Stimulated activated naive CD4-positive, alpha-beta T cell (primary cell): ENCODE measurements at places on chromosomes 12 and 14.

GRCh38 chr12:81401241-81401640, 323.4 kb downstream of the ACSS3 start:
- no peak for DNase-seq

GRCh38 chr12:31999692-32000091, 40.5 kb downstream of the RESF1 start:
- DNase-seq = no peak

DNA sequence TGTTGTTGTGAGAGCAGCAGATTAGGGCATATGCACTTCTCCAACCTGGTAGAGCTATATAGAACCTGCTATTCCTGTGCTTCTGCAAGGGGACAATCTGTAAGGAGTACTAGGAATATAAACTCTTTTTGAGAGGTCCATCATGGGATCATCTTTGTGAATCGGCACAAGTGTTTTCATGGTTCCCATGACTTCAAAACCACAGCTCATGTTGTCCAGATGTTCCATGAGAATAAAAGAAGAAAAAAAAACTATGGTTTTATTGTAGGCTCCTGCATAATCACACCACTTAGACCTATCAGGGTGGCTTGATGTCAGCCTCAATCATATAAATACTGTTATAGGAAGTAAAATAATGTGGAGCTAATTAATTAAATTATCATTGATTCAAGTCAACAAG, 311.4 kb upstream of the ATP2B1 start:
- DNase-seq = no peak

GRCh38 chr12:32522331-32523221, 123.2 kb downstream of the FGD4 start:
- no peak for DNase-seq

GRCh38 chr14:70082394-70082793, 106.4 kb downstream of the SLC8A3 start:
- DNase-seq = no peak

DNA sequence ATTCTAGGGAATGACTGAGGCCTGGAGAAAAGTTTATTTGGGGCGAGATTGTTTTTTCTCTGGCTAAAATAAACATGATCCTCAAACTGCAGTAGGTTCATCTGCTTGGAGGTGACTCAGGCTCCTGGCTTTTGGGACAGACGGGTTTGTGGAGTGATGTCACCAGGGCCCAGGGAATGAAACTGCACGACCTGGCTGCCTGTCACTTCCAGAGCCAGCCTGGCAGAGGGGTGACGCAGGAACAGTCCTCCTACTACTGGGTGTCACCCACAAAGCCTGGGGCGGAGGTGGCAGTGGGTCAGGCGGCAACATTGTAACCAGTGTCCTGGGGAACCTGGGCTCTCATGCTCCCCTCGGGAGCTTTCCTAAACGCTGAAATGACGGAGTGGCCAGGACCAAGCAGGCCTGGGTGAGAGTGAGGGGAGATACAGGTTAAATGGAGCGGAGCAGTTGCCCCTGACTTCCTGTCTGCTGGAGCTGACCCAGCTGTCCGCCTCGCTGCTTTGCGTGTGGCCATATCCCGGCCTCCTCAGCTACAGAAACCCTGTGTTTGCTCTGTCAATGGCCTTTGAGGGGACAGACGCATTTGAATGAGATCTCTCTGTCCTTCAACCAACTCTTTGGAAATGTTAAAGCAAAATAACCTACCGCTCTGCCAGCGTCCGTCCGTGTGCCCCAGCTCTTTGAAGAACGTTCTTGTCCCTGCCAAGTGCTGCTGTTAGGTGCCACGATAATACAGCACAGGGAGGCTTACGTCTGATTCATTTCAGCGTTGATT, 6.5 kb downstream of the HIP1R start:
- no peak for DNase-seq

- DNase-seq = no peak
Measured at GRCh38 chr12:65121049-65121955, at the start of gene WIF1. Gene WIF1 (minus strand): TSS chr12:65121305. CDS start chr12:65121191, 114 bp downstream.
